ENCODE measurements at places on chromosomes 16 and 17.
A peak's percentile ranks its signal among the peaks of the same experiment; 100 is the strongest.

GRCh38 chr17:75277664-75278071 lies 6.6 kb upstream of the MIF4GD start:
- DNase-seq: no peak

DNA sequence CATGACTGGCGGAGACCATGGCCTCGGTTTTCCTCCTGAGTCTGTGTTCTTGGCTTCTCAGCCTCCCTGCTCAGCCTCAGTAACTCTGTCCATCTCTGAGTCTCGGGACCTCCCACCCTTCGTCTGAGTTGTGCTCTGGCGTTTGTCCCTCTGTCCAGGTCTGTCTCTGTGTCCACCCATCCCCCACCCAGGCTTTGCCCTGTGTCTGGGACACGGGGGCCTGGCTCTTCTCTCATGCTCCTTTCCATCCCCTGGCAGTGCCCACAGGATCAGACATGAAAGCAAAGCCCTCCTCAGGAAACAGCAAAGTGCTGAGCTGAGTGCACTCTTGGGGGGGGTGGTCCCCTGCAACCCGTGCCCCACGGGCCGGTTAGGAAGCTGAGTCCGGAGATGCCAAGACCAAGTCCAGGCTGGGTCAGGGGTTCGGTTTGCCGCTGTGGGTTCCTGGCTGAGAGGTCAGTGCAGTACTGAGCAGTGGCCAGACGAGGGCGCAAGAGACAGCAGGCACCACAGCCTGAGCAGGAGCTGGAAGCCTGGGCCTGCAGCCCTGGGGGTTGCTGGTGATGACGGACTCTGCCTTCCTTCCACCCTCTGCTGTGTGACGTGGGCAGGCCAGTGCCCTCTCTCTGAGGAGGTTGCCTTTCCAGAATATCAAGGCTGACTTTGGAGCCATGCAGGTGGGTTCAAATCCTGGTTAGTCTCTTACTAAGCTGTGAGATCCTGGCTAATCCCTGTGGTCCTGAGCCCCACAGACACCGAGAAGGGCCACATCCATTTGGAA lies 2.5 kb downstream of the P2RX1 start:
- DNase-seq: peak; percentile 70

DNA sequence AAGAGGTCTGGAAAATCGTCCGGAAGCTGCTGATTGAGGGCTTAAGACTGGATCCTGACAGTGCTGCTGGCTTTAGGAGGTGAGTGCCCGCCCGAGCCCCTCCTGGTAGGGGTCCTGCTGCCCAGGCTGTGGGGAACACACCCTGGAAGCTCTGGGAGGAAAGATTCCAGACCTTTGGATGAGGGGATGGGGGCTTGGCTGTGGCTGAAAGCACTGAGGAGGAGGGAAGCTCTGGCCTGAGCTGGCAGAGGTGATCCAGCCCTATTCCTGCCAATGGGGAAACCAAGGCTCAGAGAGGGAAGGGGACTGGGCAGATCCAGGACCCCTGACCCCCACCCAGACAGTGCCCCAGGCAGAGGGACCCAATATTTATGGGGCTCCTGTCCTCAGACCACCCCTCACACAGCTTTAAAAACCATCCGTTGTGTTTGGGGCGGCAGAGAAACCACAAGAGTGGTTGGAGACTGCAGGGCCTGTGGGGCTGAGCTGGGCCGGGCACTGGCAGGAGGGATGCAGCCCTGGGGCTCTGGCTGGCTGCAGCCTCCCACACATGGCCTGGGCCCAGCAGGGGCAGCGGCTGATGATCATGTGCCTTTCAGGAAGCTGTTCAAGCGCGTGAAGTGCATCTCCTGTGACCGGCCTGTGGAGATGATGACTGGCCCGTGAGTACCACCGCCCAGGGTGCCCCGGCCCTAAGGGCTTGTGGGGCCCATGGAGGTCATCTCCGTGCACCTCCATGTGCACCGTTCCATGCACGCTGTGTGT lies 22.8 kb downstream of the UBALD1 start:
- no peak for DNase-seq

GRCh38 chr17:18981642-18982424 lies 22.7 kb downstream of the FAM83G start:
- no peak for DNase-seq

DNA sequence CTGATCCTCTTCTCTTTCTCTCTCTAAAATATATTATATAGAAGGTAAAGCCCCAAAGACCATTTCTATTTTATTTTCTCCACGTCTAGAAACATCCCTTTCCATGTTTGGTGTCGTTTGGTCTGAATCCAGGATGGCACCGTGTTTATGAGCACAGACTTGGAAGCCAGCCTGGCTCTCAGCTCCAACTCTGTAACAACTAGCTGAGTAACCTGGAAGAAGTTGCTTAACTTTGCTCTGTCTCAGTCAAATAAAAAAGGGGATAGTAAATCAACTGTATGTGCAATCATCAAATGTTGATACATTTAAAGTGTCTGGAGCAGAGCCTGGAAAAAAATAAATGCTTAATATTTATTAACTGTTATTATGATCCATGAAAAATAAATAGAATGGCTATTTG lies 249.8 kb upstream of the MAF start:
- no peak for DNase-seq

- DNase-seq: no peak
Measured at GRCh38 chr16:4085405-4085970, 30.8 kb downstream of the ADCY9 start.

DNA sequence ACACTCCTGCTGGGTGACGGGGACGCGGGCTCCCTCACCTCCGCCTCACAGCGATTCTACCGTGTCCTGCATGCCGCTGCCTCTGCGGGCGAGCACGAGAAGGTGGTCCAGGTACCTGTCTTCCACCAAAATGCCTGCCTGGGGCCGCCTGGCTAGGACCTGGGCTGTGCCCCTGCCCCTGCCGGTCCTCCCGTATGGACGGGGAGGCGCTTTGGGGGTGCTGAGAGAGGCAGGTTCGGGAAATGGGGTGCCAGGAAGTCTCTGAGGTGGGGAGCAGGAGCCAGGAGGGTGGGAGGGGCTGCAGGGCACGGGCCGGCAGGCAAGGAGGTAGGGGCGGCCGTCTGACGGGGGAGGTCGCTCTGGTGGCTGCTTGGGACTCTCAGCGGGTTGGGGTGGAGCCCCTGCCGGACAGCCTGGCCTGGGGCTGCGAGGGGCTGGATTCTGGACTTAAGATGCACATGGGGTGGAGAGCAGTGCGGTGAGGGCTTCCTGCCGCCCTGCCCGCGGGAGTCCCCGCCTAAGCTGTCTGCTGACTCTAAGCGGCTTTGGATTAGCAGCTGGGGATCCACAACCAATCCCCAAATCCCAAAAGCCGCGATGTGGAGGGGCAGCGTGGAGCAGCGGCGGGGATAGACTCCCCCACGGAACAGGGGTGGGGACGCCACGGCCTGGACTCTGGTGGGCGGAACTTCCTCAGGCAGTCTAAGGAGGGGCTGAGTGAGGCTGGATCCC lies 5.8 kb downstream of the CHTF18 start:
- no peak for DNase-seq

DNA sequence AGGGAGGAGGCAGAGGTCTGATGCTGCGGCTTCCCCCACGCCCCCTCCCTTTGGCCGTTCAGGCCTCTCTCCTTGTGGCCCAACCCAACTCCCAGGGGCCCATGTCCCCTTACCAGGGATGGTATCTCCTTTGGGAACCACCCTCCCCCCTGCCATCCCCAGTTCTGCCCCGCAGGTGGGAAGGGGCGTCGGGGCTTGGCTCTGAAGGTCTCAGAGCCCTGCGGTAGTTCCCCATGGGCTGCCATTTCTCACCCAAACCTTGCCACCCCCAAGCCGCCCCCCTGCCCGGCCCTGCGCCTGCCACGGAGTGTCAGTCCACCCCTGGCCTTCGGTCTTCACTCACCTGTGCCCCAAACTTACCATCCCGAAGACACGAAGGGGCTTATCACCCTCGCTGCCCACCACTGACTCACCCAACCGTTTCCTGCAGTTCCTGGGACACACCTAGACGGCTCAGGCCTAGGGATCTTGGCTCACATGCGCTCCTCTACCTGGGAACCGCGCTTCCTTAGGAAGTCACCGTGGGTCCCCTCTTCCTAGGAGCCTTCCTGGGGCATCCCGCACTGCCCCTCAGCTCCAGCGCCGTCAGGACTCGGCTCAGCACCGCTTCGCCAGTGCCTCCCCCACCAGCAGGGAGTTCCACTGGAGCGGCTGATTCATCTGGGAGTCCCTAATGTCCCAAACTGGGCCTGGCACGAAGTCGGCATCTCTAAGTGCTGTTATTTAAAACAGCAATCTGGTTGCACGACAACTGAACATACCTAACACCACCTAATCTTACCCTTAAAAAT lies 1.1 kb upstream of the DOC2A start:
- DNase-seq: no peak

- no peak for DNase-seq
Measured at GRCh38 chr16:81549547-81550431, 105.2 kb downstream of the CMIP start.

GRCh38 chr17:47604598-47604927 lies 45.2 kb upstream of the KPNB1 start:
- DNase-seq: no peak

All from stimulated activated CD4-positive, alpha-beta T cell treated with anti-CD3 and anti-CD28 coated beads, Interleukin-15, amount 100 ng/mL, for 1 hour (primary cell).